ENCODE measurements at places on chromosomes 3 and 15.

- no peaks in the 10 kb centered on the region for H3K27me3 ChIP-seq
- no peaks in the 10 kb centered on the region for H3K4me1 ChIP-seq
- no peaks in the 10 kb centered on the region for H3K36me3 ChIP-seq
Observed at GRCh38 chr3:116129187-116129946, 315.9 kb downstream of the LSAMP start.

DNA sequence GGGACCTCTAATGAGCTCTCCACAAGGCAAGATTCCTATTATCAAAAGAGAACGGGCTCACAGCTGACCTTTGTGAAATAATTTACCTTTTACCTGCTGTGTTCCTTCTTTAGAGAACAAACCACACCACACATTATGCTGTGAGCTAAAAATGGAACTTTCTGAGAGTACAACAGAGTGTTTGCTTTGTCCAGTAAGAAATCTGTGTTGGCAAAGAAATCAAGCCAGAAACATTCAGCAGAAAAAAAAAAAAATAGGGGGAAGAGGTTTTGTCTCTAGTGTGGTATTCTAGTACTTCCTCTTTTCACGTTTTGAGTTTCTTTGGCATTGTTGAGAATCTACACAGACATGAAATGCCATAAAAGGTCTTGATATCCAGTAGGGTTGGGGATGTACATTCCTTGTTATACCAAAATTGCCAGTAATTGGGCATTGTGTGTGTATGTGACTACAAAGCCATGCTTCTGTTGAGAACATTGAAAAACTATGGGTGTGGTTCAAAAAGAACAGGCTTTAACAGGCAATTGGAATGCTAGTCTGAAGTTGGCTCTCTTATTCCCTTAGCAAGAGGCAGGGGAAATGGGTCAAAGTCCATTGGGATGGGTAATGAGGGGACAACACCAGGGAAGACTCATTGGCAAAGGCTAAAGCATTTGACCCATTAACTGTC is 273.5 kb downstream of the NEK10 start:
- no peaks in the 10 kb centered on the region for H3K27me3 ChIP-seq
- no peak overlapping the region for H3K27ac ChIP-seq
- no peak overlapping the region for H3K4me3 ChIP-seq
- no peaks in the 10 kb centered on the region for H3K36me3 ChIP-seq
- no peak for DNase-seq

DNA sequence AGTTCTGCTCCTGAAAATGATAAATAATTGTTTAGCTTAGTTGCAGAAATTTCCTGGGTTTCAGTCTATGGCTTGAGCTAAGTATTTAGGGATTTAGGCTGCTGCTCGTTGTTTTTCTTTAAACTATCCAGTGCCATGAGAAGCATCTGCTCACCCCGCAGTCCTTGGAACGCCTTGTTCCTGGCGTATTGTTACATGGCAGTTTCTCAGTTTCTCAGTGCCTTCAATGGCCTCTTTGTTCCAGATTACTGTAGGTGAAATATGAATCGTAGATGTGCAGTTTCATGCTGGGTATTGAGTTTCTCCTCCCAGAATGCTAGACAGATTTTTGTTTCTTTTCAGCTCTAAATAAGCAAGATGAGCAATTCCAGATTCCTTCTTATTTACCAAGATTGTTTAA is 269.5 kb upstream of the GBE1 start:
- H3K4me3 ChIP-seq = no peak overlapping the region
- H3K36me3 ChIP-seq = no peaks in the 10 kb centered on the region
- H3K27me3 ChIP-seq = no peaks in the 10 kb centered on the region
- no peak for DNase-seq

DNA sequence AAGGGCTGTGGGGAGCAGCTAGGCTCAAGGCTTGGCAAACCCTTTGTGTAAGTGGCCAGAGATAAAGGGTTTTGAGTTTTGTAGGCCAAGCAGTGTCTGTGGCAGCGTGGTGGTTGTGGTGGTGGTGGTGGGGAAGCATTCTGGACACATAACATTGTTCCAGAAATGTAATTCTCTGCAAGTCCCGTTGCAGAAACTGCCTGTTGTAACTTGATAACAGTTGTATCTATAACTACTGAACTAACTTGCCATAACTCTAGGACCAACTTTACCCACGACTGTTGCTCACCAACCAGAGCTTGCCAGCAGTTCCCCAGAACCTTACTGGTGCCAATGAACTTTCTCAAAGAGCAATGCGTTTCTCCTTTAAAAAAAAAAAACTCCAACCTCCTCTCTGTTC is 18.1 kb upstream of the TMEM40 start:
- no peak for DNase-seq
- no peaks in the 10 kb centered on the region for H3K36me3 ChIP-seq
- H3K4me3 ChIP-seq = no peak overlapping the region
- no peak overlapping the region for H3K27ac ChIP-seq
- no peaks in the 10 kb centered on the region for H3K27me3 ChIP-seq

DNA sequence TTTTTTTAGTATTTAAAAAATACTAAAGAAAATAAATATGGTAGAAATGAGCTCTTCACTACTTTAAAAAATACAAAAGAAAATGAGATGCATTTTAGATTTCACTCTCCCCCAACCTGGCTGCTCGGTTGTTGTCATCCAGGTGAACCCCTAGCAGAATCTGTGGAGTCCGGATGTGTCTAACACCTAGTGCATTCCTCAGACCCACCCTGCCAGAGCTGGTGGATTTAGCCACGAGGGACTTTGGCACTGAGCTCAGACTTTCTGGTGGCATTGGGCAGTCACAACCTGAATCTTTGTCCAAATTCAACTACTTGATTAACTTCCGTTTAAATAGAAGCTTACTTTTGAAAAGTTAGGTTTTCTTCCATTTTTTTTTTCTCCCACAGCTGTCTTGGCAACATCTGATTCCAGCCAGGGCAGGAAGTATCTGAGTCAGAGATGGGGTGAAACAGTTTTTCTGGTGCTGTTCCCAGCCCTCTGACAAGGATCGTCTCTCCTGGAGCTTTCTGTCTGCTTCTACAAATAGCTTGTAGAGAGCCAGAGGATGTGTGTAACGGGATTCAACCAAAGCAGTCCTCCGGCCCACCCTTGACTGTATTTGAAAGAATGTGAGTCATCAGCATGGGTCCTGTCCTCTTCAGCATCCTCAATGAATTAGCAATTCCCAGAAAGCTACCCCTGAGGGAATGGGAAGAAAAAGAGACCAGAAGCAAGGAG is 301.8 kb upstream of the MCTP2 start:
- H3K4me3 ChIP-seq = no peak overlapping the region
- no peak overlapping the region for H3K27ac ChIP-seq
- DNase-seq = peak; percentile 48
- no peaks in the 10 kb centered on the region for H3K27me3 ChIP-seq
- no peaks in the 10 kb centered on the region for H3K4me1 ChIP-seq

- no peaks in the 10 kb centered on the region for H3K36me3 ChIP-seq
- H3K27me3 ChIP-seq = no peaks in the 10 kb centered on the region
- DNase-seq = no peak
- H3K27ac ChIP-seq = no peak overlapping the region
- H3K4me3 ChIP-seq = no peak overlapping the region
Observed at GRCh38 chr3:108420926-108421325, 89.5 kb downstream of the MYH15 start.

- no peaks in the 10 kb centered on the region for H3K27me3 ChIP-seq
- H3K4me1 ChIP-seq = peaks cover 27% of the 10 kb centered on the region
- DNase-seq = no peak
- no peak overlapping the region for H3K4me3 ChIP-seq
- no peak overlapping the region for H3K27ac ChIP-seq
Observed at GRCh38 chr3:87206070-87206469, 21.0 kb upstream of the CHMP2B start.

GRCh38 chr3:102255736-102256135 is 179.1 kb upstream of the ZPLD1 start:
- H3K4me3 ChIP-seq = no peak overlapping the region
- H3K27me3 ChIP-seq = no peaks in the 10 kb centered on the region
- no peak for DNase-seq
- no peaks in the 10 kb centered on the region for H3K36me3 ChIP-seq

DNA sequence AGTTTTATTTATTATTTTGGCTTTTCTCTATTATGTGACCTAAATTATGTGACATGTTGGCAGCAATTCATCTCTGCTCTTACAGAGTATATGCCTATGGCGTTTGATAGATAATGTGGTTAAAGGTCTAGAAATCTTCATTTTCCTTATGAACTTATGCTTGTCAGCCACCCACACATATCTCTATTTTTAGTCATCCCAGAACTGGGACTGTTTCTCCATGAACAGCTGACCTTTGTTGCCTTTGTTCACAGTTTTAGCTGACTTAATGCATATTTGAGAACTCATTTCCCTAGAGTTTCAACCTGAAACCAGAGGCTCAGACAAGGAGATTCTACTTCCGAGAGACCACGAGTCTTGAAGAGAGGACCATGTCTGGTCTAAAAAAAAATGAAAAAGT is 176.5 kb downstream of the RAP2B start:
- no peak overlapping the region for H3K27ac ChIP-seq
- DNase-seq = no peak
- no peaks in the 10 kb centered on the region for H3K27me3 ChIP-seq
- H3K4me1 ChIP-seq = no peaks in the 10 kb centered on the region
- H3K4me3 ChIP-seq = no peak overlapping the region

DNA sequence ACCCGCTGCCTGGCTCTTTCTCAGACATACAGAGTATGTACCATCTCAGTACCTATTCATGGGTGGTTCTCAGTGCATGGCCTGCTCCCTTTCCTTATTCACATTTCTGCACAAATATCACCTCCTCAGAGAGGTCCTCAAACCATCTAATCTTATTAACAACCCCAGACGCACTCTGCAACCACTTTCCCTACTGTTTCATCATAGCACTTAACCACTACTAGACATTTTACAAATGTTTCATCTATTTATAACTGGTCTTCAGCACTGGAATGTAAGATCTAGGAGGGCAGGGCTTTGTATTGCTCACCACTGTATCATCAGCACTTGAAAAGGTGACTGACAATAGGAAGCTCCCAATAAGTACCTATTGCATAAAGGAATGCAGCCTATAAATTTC is 45.1 kb downstream of the TNIK start:
- DNase-seq = no peak
- no peak overlapping the region for H3K4me3 ChIP-seq
- H3K4me1 ChIP-seq = no peaks in the 10 kb centered on the region
- no peak overlapping the region for H3K27ac ChIP-seq

- no peak overlapping the region for H3K4me3 ChIP-seq
- no peak overlapping the region for H3K27ac ChIP-seq
- no peaks in the 10 kb centered on the region for H3K27me3 ChIP-seq
- H3K36me3 ChIP-seq = no peaks in the 10 kb centered on the region
- no peaks in the 10 kb centered on the region for H3K4me1 ChIP-seq
- DNase-seq = no peak
Observed at GRCh38 chr3:166660962-166661361, 719.1 kb downstream of the ZBBX start.

DNA sequence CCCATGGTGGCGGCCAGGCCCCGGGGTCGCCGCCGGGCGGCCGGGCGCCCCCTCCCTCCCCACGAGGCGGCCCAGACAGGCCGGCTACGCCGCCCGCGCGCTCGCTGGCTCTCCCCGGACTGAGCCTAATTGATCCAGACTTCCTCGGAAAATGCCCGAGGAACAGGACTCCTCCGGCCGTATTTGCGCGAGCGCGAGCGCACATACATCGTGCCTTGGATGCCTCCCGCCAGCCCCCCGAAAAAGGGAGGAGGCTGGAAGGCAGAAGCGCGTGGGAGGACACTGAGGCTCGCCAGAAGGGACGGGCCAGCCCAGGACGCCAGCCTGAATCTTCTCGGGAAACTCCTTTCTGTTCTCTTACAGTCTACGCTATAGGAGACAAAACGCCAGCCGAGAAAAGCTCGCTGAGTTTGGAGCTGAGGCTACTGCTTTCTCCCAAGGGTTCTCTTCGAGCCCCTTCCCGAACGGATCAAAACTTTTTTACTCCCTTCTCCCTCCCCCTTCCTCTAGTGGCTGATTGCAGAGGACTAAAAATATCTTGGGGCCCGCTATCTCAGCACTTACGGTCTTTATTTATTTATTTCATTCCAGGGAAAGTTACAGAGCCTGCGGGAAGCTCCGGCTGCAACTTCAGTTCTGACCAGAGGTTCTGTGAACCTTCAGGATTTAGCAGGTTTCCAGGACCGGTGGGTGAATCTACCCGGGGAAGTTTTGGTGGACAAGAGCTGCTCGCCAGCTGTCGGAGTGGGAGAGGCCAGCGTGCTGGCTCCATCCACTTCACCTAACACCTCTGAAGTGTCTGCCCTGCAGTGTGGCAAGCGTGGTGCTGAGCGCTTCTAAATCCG is at the start of gene PDZRN3:
Gene PDZRN3, minus strand, starts transcription at position 121 of the 845 bp plus-strand sequence.
- no peaks in the 10 kb centered on the region for H3K27me3 ChIP-seq
- peaks cover 48% of the 10 kb centered on the region for H3K4me1 ChIP-seq
- peak; percentile 77 for DNase-seq
- H3K36me3 ChIP-seq = no peaks in the 10 kb centered on the region

DNA sequence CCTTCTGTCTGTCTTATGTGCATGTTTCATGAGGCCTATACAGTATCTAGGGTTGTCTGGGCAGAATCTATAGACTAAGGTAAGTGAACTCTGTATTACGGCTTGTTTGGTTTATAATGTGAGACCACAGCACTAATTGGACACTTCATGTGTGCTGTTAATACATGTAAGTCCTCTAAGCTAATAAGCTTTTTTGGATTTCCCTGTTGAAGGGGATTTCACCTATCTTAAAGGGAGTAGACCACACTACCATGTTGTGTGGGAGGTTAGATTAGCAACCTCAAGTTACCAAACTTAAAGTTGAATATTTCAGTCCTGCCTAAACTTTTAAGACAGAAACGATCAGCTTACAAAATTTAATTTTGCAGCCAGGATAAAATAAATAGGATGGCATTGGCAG is 189.8 kb upstream of the GOLIM4 start:
- H3K4me3 ChIP-seq = no peak overlapping the region
- H3K27ac ChIP-seq = no peak overlapping the region
- no peak for DNase-seq
- H3K27me3 ChIP-seq = no peaks in the 10 kb centered on the region

GRCh38 chr15:60993008-60993407 is 236.1 kb downstream of the RORA start:
- no peak for DNase-seq
- peaks cover 30% of the 10 kb centered on the region for H3K4me1 ChIP-seq
- H3K27ac ChIP-seq = no peak overlapping the region
- H3K36me3 ChIP-seq = no peaks in the 10 kb centered on the region

- H3K36me3 ChIP-seq = no peaks in the 10 kb centered on the region
- peaks cover 6% of the 10 kb centered on the region for H3K4me1 ChIP-seq
- DNase-seq = no peak
- no peak overlapping the region for H3K4me3 ChIP-seq
Observed at GRCh38 chr3:184538666-184539431, 22.7 kb upstream of the EPHB3 start.

DNA sequence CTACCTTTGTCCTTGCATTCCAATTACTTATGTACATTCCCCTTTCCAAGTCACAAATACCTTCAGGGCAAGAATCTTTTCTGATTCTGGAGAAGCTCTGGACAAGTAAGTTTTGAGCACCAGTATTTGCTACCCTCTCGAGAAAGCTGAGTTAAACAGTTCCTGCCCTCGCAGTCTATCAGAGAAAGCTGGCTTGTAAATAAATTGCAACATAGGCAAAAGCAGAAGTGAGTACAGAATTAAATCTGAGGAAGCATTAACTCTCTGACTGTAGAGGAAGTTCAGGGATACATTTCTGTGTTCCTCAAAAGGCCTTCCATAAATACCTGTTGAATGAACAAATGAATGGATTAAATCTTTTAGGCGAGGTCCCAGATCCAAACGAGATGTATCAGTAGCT is 1.2 kb downstream of the OSBPL11 start:
- no peak overlapping the region for H3K4me3 ChIP-seq
- H3K27ac ChIP-seq = peak overlapping the region; percentile 93
- peaks cover 40% of the 10 kb centered on the region for H3K4me1 ChIP-seq

GRCh38 chr3:9110802-9111201 is 138.6 kb downstream of the SRGAP3 start:
- no peak for DNase-seq
- H3K4me3 ChIP-seq = no peak overlapping the region
- no peaks in the 10 kb centered on the region for H3K36me3 ChIP-seq
- H3K27ac ChIP-seq = no peak overlapping the region

Measured in body of pancreas (tissue), 4 donors.